Aorta (tissue), 5 donors: ENCODE measurements at places on chromosomes 7 and 10. TPM values are rescaled to one million over a fixed set of nuclear protein-coding genes. Genes with fewer than 3 reads are reported as not detected.

DNA sequence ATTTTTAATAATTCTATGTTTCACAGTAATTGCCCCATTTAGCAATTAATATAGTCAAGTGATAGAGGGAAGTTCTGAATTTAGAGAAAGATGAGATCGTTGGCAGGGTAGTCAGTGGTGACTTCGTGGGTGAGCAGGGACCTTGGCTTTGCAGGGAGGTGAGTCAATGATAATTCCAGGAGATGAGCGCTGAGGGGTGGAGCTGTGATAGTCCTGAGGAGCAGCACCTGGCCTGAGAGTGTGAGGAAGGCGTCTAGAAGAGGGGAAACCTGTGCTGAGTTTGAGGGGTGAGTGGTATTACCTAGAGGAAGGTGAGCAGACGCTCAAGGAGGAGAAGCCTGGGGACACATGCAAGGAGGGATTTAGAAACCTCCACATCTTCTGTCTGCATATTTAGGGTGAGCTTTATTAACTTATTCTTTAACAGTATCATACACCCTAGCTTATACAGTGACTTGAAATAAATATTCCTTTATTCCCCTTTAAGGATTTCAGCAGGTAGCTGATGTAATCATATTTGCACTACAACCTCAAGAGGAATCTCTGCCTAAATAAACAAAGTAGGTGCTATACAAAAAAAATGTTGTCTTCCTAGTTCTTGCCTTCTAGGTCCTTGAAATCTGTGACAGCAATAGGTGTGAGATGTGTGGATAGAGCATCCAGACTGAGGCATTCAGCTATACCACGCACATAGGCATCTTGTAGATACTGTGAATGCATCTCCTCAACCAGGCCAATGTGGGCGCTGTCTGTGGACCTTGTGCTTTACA, 2.1 kb upstream of the TRIL start:
- DNase-seq, result no peak

DNA sequence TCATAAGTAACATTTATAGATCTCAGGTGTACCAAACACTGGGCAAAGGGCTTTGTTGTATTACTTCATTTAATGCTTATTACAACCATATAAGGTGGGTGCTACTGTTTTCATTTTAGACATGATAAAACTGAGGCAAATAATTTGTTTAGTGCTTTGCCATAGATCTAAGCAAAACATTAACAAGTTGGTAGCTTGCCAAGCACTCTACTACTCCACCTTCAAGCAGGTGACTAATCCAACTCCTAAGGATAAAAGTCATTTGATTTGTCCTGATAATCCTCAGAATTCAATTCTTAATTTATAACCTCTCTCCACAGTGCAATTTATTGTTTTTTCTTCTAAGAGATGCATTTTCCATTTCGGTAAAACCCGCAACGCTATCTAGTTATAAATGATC, 646.4 kb downstream of the GRM8 start:
- DNase-seq, result no peak

DNA sequence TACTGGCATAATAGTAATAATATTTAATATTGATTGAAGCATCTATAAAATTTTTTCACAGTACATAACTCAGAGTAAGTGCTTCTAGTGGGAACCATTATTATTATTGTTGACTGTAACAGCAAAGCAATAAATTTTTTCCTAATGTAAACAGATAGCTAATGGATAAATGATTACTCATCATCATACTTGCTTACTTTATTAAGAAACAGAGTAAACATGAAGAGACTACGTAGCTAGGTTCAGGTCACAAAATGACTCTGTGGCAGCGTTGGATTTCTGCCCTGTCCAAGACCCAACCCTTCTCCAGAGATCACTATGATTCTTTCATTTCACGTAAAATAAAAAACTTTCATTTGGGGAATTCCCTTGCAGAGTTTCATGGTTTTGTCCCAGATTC, 8.3 kb upstream of the ABCB5 start:
- no peak for DNase-seq

GRCh38 chr10:105963334-105963884, 1201.1 kb downstream of the SORCS1 start:
- no peak for DNase-seq

The TAF6 gene
- 31.7 TPM for total RNA-seq

DNA sequence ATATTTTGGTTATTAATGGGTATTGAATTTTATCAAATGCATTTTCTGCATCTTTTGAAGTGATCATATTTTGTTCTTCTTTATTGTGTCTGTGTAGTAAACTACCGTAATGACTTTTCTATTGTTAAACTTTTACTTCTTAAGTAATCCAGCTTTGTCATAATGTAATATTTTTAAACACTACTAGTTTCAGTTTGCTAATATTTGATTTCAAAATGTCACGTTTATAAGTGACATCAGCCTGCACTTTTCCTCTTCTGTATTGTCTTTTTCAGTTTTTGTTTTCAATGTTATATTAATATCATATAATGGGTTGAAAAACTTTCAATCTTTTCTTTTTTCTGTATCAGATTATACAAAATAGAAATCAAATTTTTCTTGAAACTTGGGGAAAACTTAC, 71.6 kb upstream of the ANKRD1 start:
- DNase-seq, result no peak

DNA sequence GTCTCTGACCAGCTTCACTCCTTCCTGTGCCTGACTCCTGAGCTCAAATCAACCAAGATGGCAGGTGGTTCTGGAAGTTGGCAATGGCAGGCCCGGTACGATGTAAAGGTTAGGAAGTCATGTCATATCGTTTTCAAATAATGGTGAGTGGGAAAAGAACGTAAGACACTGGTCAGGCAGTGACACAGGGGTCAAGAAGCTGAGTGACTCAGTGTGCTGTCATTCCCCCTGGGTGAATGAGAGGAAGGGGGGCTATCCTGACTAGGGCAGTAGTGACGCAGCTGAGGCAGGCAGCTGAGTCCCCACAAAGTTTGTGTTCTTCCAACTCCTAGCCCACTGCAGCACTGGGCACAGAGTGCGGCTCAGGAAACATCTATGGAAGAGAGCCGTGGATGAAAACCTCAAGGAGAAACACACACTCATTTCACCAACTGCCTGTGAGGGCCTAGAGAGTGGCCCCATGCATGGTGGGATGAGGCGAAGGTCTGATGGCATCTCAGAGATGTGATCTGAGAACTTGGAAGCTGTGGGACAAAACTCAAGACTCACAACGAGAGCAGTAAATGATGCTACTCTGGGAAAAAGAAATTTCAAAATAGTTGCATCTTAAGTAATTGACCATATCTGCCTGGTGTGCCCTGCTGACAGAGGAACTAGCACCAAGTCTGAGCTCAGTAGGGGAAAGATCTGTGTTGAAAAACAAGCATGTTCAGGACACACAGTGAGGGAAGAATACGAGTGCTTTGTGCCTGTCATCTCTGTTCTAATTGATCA, 23.2 kb downstream of the CREB3L2 start:
- peak; percentile 91 for DNase-seq

DNA sequence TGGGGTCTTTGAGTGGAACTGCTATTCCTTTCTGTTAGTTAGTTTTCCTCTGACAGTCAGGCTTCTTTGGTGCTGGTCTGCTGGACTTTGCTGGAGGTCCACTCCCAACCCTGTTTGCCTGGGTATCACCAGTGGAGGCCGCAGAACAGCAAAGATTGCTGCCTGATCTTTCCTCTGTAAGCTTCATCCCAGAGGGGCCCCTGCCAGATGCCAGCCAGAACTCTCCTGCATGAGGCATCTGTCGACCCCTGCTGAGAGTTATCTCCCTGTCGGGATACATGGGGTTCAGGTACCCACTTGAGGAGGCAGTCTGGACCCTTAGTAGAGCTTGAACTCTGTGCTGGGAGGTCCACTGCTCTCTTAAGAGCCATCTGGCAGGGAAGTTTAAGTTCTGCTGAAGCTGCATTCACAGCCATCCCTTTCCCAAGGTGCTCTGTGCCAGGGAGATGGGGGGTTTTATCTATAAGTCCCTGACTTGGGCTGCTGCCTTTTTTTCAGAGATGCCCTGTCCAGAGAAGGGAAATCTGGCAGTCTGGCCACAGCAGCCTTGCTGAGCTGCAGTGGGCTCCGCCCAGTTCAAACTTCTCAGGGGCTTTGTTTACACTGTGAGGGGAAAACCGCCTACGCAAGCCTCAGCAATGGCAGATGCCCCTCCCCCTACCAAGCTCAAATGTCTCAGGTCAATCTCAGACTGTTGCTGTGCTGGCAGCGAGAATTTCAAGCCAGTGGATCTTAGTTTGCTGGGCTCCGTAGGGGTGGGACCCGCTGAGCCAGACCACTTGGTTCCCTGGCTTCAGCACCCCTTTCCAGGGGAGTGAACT, 89.7 kb upstream of the CDK6 start:
- DNase-seq, result no peak

DNA sequence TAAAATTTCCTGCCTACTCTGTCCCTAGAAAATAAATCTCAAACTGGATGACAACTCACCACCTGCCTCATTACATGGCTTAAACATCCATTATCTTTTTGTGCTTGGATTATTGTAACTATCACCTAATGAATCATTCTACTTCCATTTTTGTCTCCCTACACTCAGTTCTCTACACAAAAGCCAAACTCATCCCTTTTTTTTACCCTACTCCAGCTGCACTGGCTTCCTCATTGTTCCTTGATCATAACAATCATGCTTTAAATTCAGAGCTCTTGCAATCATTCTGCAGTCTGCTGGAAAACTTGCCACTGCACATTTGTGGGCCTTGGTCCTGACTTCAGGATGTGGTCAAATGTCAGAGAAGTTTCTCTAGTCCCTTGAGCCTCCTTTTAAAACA, 280.0 kb downstream of the DGKB start:
- no peak for DNase-seq

GRCh38 chr7:922334-923107, 32.0 kb downstream of the ADAP1 start:
- DNase-seq, result peak; percentile 61

DNA sequence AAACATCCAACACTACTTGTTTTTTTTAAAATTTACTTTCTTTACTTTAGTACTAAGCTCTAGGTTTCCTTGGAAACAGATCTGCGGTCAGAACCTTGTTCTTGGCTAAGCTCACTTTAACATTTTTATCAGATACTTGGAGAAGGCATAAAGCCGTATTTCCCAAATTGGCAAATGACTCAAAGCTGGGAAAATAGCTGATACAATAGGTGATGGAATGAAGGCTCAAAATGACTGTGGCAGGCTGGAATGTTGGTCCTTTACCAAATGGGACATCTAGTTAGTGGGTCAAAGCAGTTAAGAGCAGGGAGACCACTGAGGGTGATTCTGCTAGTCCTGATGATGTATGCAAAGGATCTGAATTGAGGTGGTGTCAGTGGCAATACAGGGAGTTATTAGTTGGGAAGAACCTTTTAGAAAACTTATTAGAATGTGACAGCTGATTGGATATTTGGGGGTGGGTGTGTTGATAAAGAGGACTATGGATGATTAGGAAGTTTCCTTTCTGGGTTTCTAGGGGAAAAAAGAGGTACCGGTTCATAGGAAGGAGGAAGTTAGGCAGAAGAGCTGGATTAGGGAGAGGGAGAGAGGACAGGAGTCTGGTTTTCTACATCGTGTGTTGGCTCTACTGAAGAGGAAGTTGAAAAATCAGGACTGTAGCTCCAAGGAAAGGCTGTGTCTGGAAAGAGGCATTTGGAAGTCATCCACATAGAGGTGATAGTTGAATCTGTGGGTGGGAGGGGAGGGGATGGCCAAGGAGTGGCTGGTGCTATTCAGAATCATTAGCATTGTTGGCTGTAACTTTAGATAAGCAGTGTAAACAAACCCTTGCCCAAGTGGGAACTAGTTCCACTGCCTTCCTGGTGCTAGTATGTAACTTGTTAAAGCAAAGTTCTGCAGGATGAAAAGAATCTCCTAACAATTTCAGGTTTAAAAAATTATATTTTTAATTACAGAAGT, 13.1 kb downstream of the PLCE1 start:
- DNase-seq, result no peak

- DNase-seq, result no peak
Measured at GRCh38 chr10:14240253-14241189, 90.2 kb downstream of the FRMD4A start.

The ARHGAP22 gene
- total RNA-seq, result 19.1 TPM

The SLC26A5 gene
- 0.57 TPM for total RNA-seq

DNA sequence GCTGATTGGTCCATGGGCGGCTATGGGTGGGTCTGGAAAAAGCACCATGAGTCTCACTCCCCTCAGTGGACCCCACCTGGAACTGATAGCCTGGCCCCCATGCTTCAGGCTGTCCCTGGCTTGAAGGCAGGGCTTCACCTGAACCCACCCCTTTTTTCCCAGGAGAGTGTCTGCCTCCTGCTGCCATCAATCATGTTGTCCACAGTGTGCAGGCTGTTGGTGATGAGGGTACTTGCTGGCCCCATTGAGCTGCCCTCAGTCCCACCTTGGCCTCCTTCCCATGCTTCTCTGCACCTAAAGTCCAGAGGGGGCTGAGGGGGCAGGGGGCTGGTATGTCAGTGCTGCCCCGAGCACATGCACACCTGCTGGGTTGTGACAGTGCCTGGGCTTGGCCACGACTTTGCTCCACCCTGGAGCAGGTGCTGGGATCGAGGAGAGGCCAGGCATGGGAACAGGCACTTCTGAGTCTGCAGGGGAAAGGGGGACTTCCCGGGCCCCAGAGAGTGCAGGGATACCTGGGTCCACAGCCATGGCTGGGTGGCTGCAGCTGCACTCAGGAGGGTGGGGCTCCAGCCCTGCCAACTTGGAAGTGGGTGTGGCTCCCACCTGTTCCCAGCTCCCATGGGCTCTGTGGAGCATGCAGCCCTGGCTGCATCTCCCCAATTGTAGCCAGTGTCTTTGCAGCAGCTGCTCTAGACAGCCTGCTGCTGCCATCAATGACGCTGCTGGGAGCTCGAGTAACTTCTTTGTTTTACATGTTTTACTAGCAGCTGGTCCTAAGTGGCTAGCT, 56.9 kb downstream of the ADK start:
- DNase-seq, result no peak

DNA sequence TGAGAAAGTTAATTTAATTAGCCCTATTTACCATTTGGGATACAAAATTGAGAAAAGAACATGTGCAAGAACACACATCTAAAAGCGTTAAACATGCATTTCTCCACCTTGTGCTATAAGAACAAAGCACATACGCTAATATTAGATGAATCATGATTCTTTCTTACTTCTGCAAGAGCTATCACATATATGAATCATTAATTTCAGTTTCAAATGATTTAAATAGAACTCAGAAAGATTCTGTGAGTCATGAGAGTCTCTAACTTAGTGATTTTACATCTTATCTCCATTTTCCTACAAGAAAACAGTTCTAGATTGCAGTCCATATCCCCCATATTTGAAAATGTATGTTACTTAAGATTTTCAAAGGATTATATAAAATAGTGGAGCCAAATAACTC, 173.9 kb downstream of the RNLS start:
- no peak for DNase-seq

The IRF5 gene
- 15.5 TPM for total RNA-seq

DNA sequence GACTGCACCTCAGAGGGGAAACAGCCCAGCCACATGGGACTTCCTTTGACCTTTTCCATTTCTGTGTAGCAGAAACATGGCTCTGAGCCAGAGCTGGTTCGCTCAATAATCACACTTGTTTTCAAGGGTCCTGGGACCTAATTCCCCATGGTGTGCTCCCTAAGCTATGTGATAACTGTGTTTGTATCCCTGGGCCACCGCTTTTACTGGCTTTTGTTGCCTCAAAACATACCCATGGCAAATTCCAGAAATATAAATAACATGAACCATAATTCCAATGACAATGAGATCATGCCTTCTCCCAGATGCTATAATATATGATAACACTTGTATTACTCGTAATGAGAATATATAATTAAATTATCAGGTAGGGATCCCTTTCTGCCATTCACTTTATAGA, 196.4 kb downstream of the GFRA1 start:
- DNase-seq, result no peak

- no peak for DNase-seq
Measured at GRCh38 chr10:11949152-11949551, 93.5 kb downstream of the UPF2 start.
